Stimulated activated CD4-positive, alpha-beta T cell treated with anti-CD3 and anti-CD28 coated beads, Interleukin-2, amount 100 ng/mL, for 24 hours (primary cell): ENCODE measurements at places on chromosomes 7 and 10.

GRCh38 chr10:44952779-44953231, 6.8 kb upstream of the RASSF4 start:
- DNase-seq: no peak

DNA sequence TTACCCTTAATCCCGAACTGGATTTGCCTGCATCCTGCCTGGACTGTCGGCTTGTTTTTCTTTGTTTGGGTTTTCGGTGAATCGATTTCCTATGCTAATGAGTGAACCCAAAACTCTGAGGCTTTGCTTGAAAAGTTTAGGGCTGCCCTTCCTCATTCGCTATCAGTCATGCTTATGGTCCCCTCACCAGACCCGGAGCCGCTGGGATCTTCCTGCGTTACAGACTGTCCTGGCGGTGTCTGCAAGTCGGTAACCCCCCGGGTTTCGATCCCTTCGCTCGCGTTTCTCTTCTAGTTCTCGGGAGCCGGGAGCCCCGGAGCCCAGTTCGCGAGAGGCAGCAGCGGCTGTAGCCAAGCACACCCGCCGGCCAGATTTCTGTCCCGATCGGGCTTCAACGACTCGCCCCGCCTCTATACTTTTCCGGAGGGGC, 2.2 kb downstream of the EMX2 start:
- DNase-seq: no peak

GRCh38 chr7:1961701-1962276, 271.0 kb downstream of the MAD1L1 start:
- DNase-seq: peak; percentile 39

DNA sequence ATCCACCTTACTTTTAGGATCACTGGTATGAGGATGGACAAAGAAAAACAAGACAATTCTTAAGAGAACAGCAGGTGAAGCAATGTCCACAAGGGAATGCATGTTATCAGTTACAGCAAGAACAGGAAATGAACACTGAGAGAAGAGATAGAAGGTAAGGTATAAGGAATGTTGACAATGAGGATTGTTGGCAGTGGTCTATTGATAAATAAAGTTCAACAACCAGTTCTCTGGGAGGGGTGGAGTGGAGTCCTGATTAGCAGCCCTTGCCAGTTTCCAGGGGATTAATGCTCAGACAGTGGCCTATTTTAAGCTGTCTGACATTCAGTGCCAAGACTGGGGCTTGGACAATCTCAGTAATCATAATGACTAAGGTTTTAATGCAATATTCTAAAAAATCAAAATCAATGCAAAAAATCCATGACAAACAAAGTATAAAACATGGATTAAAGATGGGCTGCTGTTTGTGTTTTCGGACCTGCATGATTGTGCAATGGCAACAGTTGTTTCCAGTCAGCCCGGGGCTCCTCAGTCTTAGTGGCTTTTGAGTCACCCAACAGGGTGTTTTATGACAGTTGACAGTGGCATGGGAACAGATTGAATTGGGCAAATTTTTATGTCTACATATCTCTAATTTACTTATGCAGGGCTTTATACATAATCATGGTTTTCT, 13.8 kb upstream of the AKR1B1 start:
- DNase-seq: no peak

- DNase-seq: no peak
These were observed 194.0 kb downstream of the TAX1BP1 start for GRCh38 chr7:27933671-27934565.

DNA sequence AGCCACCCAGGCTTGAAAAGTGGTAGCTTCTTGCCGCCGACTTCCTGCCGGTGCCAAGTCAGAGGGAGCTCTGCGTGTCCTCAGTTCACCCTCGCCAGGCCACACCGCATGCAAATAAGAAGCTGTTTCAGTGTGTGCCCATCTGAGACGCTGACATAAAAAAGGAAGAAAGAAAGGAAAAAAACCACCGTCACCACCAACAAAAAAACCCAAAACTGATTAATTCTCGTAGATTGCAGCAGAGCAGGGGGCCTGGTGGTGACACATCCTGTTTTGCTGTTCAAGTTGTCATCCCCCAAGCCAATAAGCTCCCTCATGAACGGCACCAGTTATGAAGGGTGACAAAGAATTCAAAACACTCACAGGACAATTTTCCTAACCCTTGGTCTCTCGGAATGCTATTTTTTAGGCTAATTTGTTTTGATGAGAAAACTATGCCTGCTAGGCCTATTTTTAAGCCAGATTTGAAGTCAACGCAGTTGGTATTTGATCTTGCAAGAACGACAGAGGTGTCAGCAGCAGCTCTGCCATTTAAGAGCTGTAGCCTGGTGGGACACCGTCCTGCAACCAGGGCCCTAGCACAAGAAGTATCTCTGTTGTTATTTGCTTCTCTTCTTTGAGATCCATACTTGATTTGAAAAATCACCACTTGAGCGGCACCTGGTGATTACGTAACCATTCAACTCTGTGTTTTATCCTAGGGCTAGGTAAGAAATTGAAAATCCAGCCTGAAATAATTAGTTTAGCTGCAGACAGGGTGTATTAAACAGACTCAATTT, 145.6 kb downstream of the PFKFB3 start:
- peak; percentile 82 for DNase-seq

DNA sequence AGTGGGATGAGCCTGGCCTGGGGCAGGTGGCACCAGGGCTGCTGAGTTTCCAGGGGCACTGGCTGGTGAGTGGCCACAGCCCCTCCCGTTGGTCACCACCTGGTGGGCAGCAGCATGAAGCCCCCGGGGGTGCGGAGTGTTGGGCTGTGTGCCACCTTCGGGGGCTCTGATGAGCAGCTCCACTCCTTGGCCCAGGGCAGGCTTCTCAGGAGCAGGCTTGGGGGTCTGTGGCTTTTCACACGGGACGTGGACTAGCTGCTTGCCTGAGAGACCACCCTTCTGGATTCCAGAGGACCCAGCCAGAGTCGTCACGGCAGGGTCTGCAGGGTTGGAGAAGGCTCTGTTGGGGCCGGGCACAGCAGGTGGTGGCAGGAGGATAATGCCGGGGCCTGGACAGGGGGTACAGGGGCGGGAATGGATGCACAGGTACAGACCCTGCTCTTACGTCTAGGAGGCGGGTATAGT, 193.1 kb downstream of the ADARB2 start:
- DNase-seq: no peak

DNA sequence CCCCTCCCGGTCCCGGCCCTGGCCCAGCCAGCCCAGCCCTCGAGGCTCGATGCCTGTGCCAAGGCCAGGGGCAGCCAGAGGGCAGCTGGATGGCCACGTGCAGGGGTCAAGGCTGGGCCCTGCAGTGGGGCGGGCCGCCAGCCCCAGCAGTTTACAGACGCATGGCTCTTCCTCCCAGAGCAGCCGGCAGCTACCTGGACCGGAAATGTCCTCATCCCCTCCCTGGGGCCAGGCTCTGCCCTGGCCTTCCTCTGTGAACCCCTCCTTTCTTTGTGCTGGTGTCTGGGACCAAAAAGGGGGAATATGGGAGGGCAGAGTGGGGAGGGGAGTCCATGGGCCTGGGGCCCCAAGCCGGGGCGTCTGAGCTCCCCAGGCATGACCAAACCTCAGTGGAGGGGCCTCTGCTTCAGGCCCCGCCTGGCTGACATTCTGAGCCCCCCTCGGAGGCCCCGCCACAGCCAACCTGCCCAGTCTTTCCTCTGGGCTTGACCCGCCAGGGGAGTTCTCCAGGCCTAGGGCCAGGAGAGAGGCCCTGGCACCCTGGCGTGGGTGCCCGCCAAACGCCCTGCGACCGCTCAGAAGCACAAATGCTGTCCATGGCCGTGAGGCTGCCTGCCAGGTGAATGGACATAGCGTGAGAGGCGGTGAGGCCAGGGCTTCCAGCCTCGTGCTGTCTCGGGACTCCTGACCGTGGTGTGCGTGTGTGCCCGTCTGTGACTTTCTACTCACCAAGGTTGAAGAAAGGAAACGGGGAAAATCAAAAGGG, 24.7 kb upstream of the AMZ1 start:
- DNase-seq: no peak

- DNase-seq: no peak
These were observed 42.3 kb downstream of the IKZF1 start for GRCh38 chr7:50346545-50347497.

GRCh38 chr10:72229261-72230251, 13.5 kb upstream of the ASCC1 start:
- no peak for DNase-seq

GRCh38 chr10:79051766-79052165, 17.0 kb upstream of the ZMIZ1 start:
- no peak for DNase-seq
